ENCODE measurements at places on chromosomes 6 and 20.

- DNase-seq, result no peak
Measured at GRCh38 chr6:91081452-91082067, 494.7 kb upstream of the MAP3K7 start.

DNA sequence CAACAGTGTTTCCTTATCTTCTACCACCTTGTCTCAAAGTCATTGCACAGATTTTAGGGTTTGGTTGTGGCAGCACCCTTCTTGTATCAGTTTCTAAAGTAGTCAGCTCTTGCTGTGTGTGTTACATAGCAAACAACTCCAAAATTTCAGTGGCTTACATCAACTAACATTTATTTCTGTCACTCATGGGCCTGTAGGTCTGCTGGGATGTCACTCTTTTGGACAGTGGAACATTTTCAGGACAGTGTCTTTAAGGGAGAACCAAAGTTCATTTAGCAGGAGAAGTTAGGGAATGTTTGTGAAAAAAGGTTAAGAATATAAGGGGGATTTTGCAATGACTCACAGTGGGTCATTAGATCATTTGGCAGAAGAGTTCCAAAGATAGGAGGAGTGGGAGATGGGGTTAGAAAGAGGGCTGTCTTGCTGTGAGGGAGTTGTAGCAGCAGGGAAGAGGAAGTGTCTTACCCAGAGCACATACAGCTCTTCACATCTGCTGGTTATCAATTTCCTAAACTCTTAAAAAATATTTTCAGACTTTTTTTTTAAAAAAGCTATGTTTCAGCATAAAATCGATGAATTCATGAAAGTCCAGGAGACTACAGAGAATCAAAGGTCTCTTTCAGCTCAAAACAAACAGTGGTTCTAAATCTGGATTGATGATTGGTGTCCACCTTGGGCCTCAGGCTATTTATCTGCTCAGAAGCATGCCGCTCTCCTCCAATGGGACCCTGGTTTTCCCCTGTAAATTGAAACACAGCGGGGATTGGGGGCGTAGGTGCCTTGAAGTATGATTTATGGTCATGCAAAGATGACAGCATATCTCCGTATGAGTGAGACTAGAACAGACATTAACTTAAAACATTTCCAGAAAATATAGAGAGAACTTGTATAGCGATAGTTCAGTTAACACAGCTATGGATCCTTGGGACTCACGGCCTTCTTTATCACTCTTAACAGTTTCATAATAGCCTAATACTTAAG is 117.3 kb downstream of the B3GAT2 start:
- DNase-seq, result no peak

DNA sequence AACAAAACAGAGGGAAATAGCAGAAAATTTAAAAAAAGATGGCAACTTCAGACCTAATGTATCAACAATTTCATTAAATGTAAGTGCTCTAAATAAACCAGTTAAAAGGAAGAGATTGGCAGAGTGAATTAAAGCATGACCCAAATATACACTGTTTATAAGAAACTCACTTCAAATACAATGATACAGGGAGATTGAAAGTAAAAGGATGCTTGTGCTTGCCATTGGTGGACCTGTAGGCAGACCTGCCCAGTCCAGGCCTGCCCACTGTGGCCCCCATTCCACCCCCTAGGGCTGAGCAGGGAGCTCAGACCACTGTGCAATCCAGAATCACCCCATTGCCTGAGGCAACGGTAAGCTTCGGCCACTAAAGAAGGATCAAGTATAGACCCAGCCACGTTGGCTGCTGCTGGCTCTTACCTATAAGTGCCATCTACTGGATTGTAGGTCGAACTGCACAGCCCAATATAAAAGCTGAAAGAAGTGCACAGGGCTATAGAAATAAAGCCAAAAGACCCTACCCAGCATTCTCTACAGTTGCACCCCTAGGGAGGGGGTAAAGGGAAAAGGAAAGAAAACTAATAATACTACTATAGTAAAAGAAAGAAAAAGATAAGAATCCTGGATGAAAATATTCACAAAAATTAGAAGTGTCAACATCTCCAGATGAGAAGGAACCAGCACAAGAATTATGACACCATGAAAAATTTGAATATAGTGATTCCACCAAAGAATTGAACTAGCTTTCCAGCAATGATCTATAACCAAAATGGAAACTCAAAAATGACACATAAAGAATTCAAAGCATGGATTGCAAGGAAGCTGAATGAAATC is 36.1 kb downstream of the PSMB1 start:
- no peak for DNase-seq

GRCh38 chr20:4697831-4698221 is 23.9 kb upstream of the PRND start:
- no peak for DNase-seq

DNA sequence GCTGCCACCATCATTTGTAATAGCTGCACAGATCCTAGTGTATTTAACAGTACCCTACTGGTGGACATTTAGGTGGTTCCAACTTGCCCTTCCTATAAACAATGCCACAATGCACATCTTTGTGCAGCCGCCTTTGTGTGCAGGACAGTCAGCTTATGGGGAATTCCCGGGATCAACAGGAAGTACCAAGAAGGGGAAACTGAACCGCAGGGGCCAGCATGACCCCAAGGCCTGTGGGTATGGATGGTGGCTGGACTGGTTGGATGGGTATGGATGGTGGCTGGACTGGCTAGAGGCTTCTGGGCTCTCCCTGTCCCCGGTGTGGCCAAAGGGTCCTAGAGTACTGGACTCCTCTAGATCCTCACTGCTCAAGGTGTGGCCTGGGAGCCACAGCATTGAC is 46.7 kb downstream of the CEBPB start:
- DNase-seq, result no peak

GRCh38 chr20:34638532-34638931 is 38.4 kb downstream of the PIGU start:
- no peak for DNase-seq

GRCh38 chr6:160088069-160088783 is 33.4 kb upstream of the SLC22A1 start:
- no peak for DNase-seq

- DNase-seq, result no peak
Measured at GRCh38 chr6:114055763-114056162, 84.8 kb upstream of the HDAC2 start.

DNA sequence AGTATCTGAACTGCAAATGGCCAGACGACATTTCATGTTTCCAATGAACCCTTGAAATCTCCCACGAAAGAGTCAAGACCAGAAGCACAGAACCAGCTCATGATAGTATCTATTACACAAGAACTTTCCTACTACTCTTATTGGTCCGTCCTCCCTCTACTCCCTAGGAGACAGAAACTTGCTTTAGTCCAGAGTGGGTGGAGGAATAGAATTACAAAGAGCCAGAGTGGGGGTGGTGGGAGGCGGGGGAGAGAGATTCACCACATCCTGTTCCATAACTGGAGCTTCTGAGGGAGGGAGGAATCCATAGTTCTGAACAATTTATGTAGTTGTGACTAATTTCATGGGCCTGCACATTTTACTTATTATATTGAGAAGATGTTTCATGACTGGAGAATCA is 18.5 kb upstream of the WFDC10A start:
- no peak for DNase-seq

DNA sequence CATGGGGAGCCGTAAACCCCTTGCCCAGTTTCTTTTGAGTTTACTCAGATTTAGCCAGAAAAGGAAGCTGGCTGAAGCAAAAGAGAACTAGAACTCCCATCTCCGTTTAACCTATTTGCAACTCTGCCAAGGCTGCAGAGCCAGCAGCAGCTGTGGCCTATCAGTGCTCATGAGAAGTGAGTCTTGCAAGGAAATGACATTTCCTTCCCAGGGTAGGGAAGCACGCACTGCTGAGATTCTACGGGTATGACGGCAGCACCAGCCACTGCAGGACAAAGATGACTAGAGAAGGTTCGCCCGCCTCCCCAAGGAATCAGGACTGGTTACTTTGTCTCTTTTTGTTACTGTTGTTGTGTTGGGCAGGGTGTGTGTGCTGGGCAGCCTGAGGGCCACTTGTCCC is 47.6 kb downstream of the PPP1R3G start:
- no peak for DNase-seq

DNA sequence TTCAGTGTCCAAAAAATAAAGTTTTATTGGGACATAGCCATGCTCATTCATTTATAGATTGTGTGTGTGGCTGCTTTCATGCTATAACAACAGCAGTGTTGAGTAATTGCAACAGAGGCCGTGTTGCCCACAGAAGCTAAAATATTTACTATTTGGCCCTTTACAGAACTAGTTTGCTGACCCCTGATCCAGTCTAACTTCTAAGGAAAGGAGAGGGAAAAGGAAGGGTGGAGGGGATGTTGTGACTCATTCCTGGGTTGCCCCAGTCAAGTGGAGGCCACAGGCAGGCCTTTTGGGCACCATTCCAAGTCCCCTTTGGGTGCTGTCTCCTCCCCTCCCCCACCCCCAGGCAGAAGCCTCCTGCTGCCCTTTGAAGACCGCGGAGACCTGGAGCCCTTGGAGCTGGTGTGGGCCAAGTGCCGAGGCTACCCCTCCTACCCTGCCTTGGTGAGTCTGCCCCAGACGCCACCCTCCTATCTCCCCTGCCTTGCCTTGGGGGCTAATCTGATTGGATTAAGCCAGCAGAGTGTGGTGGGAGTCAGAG is 28.4 kb downstream of the BRPF3 start:
- no peak for DNase-seq

DNA sequence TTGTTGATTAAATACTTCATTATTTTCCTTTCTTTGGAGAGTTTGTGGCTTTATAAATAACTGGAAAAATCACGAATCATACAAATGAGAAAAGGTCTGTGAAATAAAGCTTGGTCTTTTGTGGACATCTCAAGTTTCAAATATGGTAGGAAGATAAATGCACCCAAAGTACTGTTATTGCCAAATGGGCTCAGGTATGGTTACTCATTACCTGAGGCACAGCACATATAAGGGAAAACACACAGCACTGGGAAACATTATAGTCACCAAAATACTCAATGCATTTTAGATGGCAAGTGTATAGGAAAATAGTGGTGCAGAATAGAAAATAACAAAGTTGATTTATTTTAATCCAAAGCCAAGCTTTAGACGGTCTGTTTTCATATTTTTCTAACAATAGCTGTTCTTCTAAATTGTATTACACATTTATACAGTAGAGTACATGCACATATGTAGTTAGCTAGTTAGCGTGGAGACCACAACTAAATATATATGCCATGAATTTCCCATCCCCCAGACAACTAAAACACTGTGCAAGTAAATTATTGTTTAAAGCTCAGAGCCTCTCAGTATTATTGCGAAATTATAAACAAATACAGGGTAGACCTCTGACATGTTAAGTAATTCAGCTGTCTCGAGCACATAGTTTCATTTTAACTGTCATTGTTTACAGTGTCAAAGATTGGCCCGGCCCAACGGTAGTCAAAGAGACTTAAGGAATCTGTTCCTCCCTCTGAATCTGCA is 336.0 kb downstream of the SYNE1 start:
- no peak for DNase-seq

- DNase-seq, result no peak
Measured at GRCh38 chr6:167298127-167298526, 7.0 kb downstream of the UNC93A start.

DNA sequence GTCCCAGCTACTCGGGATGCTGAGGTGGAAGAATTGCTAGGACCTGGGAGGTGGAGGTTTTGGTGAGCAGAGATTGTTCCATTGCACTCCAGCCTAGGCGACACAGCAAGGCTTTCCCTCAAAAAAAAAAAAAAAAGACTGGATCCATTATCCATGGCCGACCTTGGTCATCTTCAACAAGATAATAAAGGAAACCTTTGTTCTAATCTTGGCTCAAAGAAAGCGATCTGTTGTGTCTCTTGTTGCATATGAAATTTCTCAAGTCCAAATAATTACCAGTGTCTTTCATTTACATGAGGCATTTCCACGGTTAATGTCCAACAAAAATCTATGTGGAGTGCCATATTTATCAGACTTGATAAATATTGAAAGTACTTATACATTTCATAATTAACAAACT is 23.7 kb upstream of the KIF16B start:
- DNase-seq, result no peak

GRCh38 chr20:63552481-63553249 is 1.3 kb upstream of the FNDC11 start:
- no peak for DNase-seq

DNA sequence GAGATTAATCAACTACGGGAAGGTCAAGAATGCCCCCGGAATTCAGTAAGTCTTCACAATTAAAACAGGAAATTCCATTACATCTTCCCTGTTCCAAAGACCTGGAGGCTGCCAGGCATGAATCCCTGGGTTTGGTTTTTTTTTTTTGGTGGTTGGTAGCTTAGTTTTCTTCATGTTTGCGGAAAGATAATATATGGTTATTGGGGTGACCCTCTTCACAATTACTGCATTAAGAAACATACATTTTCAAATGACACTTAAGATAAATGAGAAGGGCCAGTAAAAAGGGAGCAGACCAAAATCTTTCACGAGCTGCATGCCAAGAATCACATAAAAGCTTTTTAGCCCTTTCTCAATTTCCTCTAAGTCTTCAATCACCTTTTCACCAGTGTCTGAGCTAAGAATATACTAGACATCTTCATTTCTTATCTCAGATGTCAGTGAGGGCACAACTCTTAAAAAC is 64.0 kb downstream of the KIF13A start:
- DNase-seq, result no peak

GRCh38 chr20:31751126-31751525 is 12.0 kb downstream of the TPX2 start:
- no peak for DNase-seq

GRCh38 chr6:112207131-112207530 is 47.2 kb downstream of the LAMA4 start:
- DNase-seq, result no peak

- no peak for DNase-seq
Measured at GRCh38 chr6:56002336-56002735, 126.9 kb upstream of the BMP5 start.

GRCh38 chr20:50611128-50611810 is 80.1 kb downstream of the RIPOR3 start:
- no peak for DNase-seq

DNA sequence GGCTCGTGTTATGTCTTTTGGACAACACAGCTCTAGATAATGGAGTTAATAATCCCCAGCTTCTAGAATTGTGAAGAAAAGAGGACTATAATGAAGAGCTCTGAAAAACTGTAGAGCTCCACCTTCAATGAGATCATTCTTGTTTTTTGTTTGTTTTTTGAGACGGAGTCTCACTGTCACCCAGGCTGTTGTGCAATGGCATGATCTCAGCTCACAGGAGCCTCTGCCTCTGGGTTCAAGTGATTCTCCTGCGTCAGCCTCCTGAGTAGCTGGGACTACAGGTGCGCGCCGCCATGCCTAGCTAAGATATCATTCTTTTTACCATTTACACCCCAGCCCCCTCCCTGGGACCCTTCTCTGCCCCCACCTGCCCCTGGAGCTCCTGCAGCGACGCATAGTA is 36.6 kb downstream of the ERGIC3 start:
- no peak for DNase-seq

- no peak for DNase-seq
Measured at GRCh38 chr20:35560541-35560940, 18.7 kb downstream of the ERGIC3 start.

- DNase-seq, result peak; percentile 20
Measured at GRCh38 chr20:63071541-63072181, 64.9 kb upstream of the BHLHE23 start.

- DNase-seq, result no peak
Measured at GRCh38 chr20:6662309-6662708, 105.2 kb upstream of the BMP2 start.
